ENCODE measurements at places on chromosomes 1 and 21.
A peak's percentile ranks its signal among the peaks of the same experiment; 100 is the strongest.

DNA sequence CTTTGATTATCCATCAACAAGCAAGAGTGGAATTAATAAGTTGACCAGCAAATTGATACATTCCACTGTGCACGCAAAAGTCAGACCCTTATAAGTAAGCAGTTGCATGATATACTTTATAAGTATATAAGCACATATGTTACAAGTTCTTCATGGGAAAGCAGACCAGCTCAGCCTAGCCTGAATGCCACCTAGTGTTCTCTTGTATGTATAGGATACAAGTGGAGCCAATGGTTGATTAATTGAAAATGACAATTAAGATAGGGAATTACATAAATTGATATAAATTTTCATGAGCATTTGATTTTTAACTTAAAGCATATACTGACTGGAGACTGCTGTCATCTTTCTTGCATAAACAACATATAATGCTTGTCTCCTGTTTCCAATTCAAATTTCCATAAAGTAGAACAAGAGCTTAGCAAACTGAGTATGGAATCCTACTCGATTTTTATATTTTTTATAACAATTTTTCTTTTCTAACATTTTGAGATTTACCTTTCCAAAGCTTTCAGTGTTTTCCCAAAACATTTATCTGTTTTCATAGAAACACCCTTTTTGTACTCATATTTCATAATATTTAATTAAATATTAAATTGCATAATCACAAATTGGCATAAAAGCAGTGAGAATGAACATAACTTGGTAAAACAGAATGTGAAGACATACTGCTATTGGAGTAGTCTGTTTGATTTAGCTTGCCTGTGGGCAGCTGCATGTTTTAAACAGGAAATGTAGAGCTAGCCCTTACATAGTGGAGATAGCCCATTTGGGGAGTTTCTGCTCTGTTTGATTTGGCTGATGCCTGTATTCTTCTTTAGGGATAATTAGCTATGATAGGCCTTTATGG lies 62.8 kb downstream of the MAGI3 start:
- no peak for DNase-seq

GRCh38 chr1:153945131-153945794 lies 1.3 kb downstream of the DENND4B start:
- DNase-seq: no peak

GRCh38 chr1:90800012-90800717 lies 83.1 kb upstream of the BARHL2 start:
- no peak for DNase-seq

GRCh38 chr1:88878731-88879130 lies 12.6 kb downstream of the GTF2B start:
- no peak for DNase-seq

GRCh38 chr1:52472384-52472783 lies 68.0 kb downstream of the PRPF38A start:
- no peak for DNase-seq

DNA sequence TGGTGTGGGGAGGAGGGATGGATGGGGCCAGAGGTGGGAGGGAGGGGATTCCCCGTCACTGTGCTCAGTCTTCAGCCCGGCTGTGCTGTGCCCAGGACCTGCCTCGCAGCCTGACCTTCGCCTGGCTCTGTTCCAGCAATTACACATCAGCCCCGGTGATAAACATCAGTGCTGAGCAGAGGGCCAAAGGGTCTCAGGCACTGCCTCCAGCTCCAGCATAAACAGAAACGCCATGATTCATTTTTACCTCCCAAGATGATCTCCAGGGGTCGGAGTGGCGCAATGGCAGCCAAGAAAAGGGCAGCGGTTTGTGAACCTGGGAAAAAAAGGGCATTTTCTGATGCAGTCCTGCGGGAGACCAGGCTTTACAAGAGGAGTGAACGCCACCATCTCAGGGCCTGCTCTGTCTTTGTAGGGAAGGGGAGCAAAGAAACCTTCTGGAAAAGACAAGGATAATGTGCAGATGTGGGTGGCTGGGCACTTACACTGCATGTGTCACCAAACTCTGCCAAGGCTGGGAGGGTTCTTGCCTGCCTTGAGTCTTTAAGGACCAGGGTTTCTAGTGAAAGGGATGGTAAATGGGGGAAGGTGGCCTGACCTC lies 28.1 kb downstream of the SHISA4 start:
- no peak for DNase-seq

DNA sequence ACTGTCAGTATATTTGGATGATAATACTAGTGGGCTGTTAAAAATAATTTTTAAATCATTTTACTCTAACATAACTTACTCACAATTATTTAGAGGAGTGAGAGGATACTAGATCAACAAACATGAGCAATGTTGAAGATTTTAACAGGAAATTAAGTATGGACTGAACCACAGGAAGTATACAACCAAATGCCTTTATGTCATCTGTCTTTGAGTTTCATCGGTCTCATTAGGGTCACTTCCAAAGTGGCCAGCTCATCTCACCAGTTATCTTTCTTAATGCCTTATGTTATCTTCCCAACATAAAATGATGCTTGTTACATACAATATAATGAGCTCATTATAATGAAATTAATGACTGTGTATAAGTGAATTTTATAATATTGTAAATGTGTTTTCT lies 1.5 kb upstream of the RGS1 start:
- DNase-seq: no peak

DNA sequence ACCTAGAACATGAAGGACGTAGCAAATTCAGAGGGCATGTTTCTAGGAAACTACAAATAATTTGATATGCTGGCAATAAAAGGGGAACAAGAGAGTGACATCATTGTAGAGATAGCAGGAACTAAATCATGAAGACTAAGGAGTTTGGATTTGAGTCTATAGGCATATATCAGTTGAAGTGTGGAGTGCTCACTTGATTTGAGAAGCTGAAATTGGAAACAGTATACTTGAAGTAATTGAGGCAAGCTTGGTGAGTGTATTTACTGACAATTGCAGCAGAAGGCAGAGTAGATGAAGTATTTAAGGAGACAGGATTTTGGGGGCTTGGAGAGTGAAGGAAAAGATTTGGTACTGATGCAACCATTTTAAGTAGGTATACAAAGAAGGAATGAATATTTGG lies 6.4 kb upstream of the TMCO2 start:
- no peak for DNase-seq

- no peak for DNase-seq
These were observed 53.9 kb downstream of the COQ8A start for GRCh38 chr1:226993814-226994585.

- no peak for DNase-seq
These were observed 90.7 kb downstream of the RHOU start for GRCh38 chr1:228825840-228826484.

DNA sequence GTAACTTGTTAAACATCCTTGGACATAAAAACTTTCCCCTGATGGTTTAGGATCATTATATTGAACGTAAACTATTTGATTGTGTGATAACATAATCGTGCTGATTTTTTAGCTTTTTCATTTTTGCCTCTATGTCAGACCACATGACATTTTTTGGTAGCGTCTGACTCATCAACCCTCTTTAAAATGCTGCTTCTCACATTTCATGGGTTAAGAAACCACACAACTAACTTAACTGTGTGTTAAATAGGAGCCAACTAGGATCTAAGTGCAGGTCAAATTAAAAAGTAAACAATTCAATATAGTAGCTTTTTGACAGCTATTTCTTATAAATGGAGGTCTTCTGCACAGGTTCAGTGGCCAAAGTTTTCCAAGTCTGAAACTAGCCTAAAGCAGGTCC lies 9.8 kb downstream of the BTG3 start:
- no peak for DNase-seq

DNA sequence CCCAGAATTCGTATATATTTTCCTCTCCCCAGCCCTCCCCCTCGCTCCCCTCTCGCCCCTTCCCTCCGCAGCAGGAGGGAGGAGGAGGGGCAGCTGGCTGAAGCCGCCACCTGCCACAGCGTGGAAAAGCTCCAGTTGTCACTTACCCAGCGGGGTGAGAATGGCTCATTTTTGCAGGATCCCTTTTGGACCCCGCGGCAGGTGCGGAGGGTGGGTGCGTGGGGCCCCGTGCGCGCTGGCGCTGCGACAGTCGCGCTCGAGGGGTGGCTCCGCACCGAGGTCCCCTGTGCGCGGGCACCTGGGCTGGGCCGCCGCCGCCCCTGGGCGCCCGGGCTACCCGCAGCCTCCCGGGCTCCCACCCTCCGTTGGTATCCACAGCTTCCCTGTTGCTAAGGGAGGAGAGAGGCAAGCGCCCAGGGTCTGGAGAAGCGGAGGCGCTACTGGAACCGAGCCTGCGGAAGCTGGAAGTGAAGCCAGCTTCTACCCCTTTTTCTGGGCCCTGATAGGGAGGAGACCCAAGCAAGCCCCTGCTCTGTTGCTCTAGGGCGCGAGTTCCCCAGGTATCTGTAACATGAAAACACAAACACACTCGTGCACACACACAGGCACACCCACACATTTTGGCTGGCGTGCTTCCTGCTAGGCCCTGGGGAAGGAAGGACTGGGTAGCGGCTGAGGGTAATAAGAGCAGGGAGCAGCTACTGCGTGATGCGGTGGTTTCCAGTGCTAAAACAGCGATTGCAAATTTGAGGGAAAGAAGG lies at the start of gene ERICH3:
Gene ERICH3 (minus strand): TSS at position 442 of the 761 bp plus-strand sequence. CDS start 273 bp downstream, at position 169.
- DNase-seq: peak; percentile 17

- no peak for DNase-seq
These were observed 648 bp downstream of the FAM76A start for GRCh38 chr1:27726173-27727044.

DNA sequence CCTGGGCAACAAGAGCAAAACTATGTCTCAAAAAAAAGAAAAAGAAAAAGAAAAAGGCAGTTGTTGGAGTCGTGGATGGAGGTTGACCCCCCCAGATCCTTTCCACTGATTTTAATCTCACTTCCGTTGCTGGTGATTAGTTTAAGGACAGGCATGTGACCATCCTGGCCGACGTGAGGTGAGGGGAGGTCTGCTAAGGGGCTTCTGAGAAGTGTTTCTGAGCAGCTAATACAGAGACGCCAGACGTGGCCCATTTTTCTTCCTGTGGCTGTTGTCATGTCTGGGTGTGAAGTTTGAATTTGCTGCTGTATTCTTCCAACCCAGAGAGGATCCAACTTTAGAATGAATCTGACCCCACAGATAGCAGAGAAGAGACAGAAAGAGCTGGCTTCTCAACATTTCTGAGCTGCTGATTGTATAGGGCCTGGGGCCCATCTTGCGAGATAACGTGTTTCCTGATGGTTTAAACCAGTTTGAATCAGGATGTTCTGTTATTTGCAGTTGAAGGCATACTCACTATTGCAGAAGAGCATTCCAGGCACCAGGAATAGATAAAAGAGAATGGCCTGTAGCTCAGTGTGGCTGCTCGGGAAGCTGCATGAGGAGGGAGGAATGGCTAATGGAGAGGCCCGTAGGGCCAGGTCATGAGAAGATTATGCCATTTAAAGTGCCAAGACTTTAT lies 22.8 kb upstream of the SSBP3 start:
- DNase-seq: no peak

DNA sequence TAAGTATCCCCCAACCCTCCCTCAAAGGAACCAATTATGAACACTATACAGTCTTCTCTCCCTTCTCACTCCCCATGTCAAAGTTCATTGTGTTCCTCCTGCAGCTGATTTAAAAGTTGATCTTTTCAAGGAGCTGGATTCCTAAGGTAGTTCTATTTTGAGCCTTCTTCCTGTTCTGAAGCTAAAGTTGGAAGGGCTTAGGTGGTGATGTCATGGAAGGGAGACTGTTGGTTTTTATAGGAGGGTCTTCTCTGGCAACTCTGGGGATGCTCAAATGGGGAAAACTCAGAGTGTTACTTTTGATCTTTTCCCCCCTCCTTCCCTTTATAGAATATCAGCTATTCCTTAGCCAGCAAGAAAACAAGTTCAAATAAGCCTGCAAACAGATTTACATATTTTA lies 83.0 kb upstream of the AK4 start:
- DNase-seq: no peak

GRCh38 chr1:233543338-233544255 lies 70.3 kb upstream of the KCNK1 start:
- no peak for DNase-seq

- no peak for DNase-seq
These were observed 430 bp downstream of the WASF2 start for GRCh38 chr1:27489501-27489972.

DNA sequence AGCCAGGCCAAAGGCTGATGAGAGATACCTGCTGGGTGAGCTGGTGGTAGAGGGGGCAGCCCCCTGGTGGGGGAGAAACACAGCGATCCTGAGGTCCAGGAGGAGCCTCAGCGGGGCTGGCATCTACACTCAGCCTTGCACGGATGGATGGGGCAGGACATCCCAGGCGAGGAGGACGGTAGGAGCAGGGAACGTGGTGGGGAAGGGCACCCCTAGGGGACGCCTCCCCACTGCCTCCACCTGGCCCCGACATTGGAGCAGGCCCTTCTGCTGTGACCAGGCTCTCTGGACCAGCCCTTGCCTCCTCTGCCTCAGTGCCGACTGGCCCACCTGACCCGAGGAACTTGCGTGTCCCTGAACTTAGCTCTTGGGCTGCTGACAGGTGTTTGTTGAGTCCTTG lies 6.4 kb upstream of the MMEL1 start:
- no peak for DNase-seq

DNA sequence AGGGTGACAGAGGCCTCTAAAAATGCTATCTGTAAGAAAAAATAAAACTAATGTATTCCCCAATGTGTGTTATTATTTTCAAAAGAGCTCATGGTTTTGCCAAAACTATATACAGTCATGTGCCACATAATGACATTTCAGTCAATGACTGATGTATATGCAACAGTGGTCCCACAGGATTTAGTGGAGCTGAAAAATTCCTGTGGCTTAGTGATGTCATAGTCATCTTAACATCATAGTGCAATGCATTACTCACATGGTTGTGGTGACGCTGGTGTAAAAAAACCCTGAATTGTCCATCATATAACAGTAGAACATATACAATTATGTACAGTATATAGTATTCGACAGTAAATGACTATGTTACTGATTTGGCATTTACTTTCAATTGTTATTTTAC lies 172.4 kb downstream of the CACNA1E start:
- DNase-seq: no peak

DNA sequence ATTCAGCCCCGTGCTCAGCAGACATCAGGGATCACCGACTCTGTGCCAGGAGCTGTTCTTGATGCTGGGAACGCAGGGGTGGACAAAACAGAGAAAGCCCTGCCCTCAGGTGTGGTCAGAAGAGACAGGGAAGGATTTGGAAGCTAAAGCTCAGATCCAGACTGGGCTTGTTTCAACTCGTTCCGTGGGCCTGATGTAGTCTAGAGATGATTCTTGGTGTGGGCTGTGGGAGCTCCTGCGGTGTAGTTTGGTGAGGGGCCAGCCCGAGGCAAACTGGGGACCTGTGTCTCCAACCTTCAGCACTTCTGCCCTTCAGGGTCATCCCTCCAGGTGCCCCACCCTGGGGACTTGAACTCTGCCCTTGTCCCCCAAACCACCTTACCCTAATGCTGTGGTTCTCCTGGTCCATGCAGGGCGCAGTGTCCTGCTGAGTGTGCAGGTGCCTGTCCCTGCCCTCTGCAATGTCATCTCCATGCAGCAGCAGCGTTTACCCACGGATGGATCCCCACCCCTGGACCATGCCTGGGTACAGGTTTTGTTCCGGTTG lies 17.3 kb upstream of the ABCG1 start:
- DNase-seq: no peak

DNA sequence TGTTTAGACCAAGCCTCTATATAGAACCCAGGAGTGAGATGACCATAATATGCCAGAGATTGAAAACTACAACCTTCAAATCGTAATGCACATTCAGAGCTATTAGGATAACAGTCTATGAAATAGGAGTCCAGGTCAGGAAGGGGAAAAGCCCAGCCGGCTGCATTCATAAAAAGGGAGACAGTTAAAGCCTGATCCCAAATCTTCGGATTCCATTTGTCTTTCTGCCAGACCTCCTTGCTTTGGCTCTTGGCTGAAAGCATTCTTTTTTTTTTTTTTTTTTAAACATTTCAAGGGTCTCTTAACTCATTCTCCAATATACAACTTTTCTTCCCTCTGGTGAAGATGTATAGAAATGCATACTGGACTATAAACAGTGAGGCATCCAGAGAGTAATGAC lies 81.1 kb downstream of the NTPCR start:
- DNase-seq: no peak
